Tibial artery (tissue), 4 donors: ENCODE measurements at places on chromosomes 2 and 18.

DNA sequence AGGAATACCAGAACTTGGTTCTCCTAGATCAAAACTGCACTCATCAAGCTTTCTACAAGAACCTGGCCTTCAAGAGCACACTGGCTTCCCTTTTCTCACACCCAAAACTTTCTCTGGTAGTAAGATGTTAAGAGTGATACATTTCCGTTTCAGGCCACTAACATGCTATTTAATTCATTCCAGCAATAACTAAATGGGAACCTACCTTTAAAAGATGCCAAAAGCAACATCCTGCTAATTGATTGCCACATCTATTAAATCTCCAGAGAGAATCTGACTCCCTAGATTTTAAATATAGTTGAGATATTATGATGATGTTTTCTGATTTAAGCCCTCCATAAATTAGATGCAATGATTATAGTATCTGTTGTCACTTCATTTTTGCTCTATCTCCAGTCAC, 71.6 kb downstream of the KCTD18 start:
- DNase-seq, result no peak

GRCh38 chr2:109293663-109294062, 164.7 kb downstream of the SH3RF3 start:
- DNase-seq, result no peak

DNA sequence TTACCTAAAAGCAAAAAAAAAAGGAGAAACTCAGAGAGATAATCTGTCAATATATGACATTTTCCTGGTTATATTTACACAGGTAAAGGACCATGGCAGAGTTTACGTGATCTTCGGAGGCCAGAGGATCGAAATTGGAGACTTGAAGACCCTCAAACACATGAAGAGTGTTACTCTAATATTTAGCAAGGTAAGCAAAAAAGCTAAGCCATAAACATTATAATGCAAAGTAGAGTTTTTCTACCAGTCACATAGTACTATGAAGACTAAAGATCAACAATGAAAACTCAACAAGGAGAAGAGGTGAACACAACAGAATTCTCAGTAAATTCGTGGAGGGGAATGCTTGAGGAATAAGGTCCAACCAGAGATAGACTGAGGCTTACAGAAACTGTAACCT, 78.5 kb downstream of the L3MBTL4 start:
- no peak for DNase-seq

DNA sequence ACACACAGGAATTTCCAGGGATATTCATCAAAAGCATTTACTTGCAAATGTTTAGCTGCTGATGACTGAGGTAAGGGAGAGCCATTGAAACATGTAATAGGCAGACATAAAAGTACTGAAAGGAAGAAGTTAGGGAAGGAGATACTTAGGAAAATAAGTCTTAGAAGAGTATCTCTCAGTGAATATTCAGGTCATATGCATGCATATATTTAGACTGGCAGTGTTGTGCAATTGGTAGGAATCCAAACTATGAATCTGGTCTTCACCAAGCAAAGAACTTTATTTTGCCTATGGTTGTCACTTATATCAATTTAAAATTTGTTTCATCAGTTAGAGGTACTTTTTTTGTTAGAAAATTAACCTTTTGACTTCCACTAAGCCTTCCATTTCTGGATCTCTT, 1490.7 kb downstream of the SUCLG1 start:
- no peak for DNase-seq

- DNase-seq, result no peak
Observed at GRCh38 chr18:64273724-64274123, 124.8 kb upstream of the LINC00305 start.

DNA sequence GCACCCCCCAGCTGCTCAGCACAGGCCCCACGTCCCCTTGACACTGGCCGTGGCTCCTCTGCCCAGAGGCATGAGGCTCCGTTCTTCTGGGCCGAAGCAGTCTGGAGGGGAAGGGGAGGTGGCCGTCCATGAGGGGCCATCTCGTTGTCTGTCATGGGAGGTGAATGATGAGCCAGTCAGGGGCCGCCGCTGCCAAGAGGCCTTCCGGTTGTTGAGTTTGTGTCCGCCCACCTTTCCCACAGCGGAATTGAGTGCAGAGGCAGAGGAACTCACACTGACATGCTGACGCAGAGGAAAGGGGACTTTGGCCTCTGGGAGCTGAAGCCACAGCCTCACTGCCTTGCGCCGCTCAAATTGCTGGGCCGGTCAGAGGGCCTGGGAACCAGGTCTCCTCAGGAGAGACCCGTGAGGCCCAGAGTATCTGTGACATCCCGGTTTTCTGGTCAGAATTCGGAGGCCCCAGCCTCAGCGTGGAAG, 268.4 kb downstream of the ATAD2B start:
- DNase-seq, result no peak

DNA sequence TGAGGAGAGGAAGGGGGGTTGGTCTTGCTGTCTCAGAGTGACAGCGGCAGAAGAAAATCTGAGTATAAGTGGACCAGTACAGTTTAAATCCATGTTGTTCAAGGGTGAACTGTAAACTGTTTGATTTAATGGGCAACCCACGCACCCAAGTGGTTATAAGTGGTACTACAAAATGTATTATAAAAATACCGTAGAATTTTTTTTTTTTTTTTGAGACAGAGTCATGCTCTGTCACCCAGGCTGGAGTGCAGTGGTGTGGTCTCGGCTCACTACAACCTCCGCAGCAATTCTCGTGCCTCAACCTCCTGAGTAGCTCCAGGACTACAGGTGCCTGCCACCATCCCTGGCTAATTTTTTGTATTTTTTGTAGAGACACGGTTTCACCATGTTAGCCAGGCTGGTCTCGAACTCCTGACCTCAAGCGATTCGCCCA, 2.1 kb upstream of the CHCHD5 start:
- no peak for DNase-seq
